ENCODE measurements at places on chromosomes 12 and 14.

- DNase-seq = no peak
These were observed 59.3 kb downstream of the TESC start for GRCh38 chr12:117039891-117040309.

GRCh38 chr12:69239922-69240630 is 707 bp downstream of the CPSF6 start:
- no peak for DNase-seq

GRCh38 chr14:54138354-54139038 is 181.9 kb upstream of the BMP4 start:
- DNase-seq = no peak

- DNase-seq = no peak
These were observed 146.7 kb downstream of the DYRK2 start for GRCh38 chr12:67795236-67795635.

- no peak for DNase-seq
These were observed 56.2 kb downstream of the SDR9C7 start for GRCh38 chr12:56878010-56878339.

GRCh38 chr12:11209113-11209512 is 22.4 kb upstream of the TAS2R42 start:
- DNase-seq = no peak

GRCh38 chr12:98997899-98998298 is 352.8 kb downstream of the APAF1 start:
- DNase-seq = no peak

- no peak for DNase-seq
These were observed 453.0 kb upstream of the MIS18BP1 start for GRCh38 chr14:45705940-45706534.

- no peak for DNase-seq
These were observed 15.0 kb downstream of the GABARAPL1 start for GRCh38 chr12:10227648-10228047.

GRCh38 chr12:74599932-74600331 is 62.3 kb downstream of the ATXN7L3B start:
- DNase-seq = no peak

DNA sequence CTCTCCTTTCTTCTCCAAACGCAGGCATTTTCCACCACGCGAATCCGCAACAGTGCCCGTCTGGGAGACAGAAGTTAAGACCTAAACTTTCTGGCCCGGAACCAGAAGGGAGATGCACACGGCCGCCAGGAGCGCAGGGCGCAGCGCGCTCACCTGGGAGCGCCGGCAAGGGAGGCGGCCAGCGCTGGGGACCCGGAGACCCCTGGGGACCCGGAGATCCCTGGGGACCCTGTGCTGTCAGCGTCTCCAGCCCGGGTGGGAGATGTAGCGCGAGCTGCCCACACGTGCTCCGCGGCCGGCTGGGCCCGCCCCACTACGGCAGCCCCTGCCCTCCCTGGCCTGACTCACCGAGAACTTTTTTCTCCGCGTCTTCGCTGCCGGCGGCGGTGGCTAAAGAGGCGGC is 620 bp downstream of the YBX3 start:
- no peak for DNase-seq

- no peak for DNase-seq
These were observed 122.0 kb upstream of the ATXN7L3B start for GRCh38 chr12:74415633-74416032.

- no peak for DNase-seq
These were observed 282.9 kb downstream of the RGS6 start for GRCh38 chr14:72215080-72215479.

- DNase-seq = no peak
These were observed 62.2 kb downstream of the BMP4 start for GRCh38 chr14:53894456-53894855.

GRCh38 chr12:47350062-47350408 is 270.3 kb upstream of the AMIGO2 start:
- DNase-seq = no peak

- DNase-seq = no peak
These were observed 869.2 kb downstream of the TMEM121 start for GRCh38 chr14:106395456-106396050.

DNA sequence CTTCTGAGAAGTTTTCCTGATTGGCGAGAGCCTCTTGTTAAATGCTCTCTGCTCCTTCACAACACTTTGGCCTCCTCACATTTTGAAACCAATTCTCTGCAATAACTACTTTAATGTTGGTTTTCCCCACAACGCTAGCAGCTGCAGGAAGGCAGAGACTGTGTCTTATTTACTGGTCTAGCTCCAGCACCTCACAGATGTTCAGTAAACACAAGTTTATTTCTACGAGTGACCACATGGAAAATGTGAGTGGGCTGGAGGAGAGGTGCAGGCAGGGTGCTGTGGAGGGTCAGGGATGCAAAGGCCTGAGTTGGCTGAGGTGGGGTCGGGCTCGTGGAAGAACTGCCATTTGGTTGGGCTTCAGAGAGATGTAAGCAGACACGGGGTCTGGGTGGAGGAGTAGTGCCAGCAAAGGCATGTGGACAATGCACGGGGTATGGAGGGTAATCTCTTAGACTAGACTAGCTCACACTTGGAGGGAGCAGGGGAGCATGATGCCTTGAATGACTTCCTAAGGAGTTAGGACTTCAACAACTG is 117.4 kb upstream of the RTL1 start:
- DNase-seq = no peak

- DNase-seq = no peak
These were observed 158.6 kb upstream of the PARP11 start for GRCh38 chr12:4031703-4032291.

DNA sequence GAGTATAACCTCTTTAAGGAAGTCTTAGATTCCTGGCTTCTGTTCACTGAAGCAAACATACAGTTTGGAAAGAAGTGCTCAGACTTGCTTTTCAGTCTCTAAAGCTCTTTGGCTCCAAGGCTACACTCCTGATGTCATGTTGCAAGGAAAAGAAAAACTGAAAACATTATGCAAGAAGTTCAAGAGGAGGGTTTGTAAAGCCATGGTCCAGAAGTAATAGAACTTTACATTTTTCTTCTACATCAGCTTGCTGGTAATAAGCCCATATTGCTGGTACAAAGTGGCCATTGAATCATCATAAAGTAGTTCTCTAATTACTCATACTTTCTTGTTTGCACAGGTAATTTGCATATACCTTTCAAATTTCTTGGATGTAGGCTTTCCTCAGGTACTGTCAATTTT is 83.6 kb downstream of the BBS10 start:
- DNase-seq = no peak

DNA sequence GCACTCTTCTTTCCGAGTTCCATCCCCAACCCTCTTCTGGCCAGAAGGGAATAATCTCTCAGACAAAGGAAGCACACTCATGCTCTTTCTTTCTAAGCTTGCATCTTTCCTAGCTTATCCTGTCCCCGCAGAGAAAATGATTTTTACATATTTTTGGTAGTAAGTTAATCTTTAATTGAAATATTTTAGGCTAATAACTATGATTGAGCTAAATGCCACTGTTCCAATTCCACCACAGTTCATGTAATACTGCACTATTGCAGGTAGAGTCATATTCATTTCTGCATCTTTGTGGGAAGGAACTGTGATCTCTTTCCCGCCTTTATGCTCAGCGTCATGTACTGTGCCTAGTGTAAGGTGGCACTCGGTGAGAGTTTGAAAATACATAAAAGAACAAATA is 158.9 kb upstream of the FOXG1 start:
- DNase-seq = no peak

DNA sequence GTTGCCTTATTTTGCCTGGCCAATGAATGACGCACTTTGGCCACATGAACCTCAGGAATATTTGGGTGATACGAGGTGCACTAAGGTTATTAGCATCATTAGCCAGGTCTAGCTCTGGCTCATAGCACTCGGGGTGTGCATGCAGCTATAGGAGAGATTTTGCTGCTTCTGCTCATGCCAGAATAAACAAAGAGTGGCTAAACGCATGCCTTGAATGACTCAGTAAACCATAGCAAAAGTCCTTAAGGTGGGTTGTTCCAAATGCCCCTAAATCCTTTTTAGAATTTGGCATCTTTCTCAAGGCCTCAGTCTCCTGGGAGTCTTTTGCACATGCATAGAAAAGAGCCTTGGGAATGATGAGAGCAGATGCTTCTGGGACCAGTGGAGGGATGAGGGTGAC is 343.7 kb upstream of the FKBP4 start:
- DNase-seq = no peak

DNA sequence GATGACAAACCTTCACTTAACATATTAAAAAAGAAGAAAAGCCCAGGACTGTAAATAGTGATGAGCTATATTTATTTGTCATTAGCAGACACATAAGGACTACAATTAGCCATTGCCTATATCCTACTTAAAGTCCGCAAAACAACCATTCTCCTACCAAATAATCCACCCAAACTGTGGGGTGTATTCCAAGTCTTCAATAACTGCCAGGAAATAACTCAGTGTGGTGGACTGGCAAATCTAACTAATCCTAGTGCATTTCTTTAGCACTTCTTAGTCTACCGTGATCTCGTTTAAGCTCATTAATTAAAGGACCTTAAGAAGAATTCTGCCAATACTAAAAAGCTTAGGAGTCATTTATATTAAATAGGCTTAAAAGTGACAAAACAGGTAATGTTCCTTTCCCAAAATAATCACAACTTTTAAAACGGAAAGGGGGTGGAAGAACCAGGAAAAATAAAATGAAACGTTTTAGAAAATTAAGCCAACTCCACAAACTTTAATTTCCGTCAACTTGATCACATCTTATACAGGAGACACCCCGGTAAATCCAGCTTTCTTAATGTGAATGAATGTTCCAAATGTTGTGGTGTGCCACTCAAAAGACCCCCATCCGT is 1.8 kb downstream of the NOVA1 start:
- DNase-seq = no peak

- no peak for DNase-seq
These were observed 256.1 kb downstream of the GLT1D1 start for GRCh38 chr12:129109174-129110001.

DNA sequence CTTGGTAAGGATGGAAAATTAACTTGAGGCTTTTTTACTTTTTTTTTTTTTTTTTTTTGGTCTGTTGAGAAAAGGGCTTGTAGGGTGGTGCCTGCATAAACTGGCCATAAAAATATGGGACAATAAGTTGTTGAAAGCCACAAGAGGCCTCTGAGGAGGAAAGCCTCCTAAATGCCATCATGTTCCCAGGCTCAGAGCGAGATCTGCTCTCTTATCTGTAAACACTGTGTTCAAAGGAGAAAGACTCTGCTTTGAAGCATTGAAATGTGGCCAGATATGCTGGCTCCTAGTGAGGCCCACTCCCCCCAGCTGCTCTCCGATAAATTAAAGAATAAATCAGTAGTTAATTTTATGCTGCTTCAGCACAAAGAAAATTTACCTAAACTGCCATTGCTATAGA is 504.9 kb downstream of the DIO2 start:
- no peak for DNase-seq

GRCh38 chr14:68879321-68879781 is 86.5 kb upstream of the ZFP36L1 start:
- DNase-seq = no peak

- DNase-seq = no peak
These were observed 134.4 kb upstream of the OR4E1 start for GRCh38 chr14:21807975-21808374.

GRCh38 chr12:4108803-4109345 is 164.7 kb upstream of the CCND2 start:
- no peak for DNase-seq

DNA sequence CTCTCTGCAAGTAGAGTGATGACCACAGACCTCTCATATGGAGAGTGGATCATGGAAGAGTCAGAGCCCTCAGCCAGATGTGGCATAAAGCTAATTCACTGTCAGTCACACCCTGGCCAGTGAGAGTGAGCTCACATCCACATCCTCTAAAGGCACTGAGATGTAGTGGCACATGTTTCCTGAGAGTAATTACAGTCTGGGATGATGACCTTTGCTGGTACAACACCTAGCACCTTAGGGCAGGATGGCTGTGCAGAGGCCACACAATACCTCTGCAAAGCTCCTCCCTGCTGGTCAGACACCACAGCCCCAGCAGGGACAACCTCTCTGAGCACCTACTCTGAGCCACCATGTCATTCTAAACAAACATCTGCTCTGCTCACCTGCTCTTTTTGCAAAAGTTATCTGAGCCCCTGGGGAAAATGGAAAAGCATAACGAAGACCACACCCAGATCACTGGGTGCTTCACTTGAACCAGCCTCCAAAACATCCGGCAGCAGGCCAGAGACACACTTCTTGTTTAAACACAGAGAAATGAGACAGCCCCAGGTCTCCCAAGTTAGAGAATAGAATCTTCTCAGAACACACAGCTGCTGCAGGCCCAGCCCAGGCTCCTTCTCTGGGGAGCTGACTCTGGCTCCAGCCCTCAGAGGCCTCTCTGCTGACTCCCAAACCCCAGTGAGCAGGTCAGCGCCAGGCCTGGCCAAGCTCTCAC is 30.3 kb downstream of the PITPNM2 start:
- no peak for DNase-seq

- no peak for DNase-seq
These were observed 28.5 kb downstream of the PRPF40B start for GRCh38 chr12:49651855-49652254.

GRCh38 chr14:21039585-21040369 is 2.4 kb upstream of the RNASE7 start:
- no peak for DNase-seq

- DNase-seq = no peak
These were observed 91.6 kb downstream of the EGLN3 start for GRCh38 chr14:33859306-33859705.

DNA sequence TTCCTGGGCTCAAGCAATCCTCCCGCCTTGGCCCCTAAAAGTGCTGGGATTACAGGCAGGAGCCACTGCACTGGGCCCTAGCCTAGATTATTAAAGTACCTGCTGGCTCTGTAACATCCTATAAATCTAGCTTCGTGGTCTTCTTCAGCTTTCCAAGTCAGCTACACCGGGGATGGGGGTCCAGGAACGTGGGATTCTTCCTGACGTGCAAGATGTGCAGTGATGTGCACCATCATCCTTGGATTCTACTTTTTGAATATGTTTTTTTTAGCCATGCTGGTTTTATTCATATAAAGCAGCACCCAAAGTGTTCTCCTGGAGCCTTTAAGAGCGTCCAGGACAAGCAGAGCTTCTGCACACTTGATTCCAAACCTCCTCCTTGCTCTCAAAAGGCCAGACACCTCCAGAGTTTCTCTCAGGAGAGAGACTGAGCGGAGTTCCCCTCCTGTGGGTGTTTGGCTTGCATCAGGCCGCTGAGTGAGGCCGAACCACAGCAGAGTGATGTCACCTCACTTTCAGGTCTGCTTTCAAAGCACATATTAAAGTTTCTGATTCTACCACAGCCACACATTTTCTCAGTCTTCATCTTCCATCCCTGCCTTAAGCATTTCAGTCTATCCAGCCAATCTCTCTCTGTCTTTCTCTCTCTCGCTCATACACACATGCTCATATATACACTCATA is 33.4 kb downstream of the VCPKMT start:
- DNase-seq = no peak
